ENCODE measurements at places on chromosomes 7 and 10.

DNA sequence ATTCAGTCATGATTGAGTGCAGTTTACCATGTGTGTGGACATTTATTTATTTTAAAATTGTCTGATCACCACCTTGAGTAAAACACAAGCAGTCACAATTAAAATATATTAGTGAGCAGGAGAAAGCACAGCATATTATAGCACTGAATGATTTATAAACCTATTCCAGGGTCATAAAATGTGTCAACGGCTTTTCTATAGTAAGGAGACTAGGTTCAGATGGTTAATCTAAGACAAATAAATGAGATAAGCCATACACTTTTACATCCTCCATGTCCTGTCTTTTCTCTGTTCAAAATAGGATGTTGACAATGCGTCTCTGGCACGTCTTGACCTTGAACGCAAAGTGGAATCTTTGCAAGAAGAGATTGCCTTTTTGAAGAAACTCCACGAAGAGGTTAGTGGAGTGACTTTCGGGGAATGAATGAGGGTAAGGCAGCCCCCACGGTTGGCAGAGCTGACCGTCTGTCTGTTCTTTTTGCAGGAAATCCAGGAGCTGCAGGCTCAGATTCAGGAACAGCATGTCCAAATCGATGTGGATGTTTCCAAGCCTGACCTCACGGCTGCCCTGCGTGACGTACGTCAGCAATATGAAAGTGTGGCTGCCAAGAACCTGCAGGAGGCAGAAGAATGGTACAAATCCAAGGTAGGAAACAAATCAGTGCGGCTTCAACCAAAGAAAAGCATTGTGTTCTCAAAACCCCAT, 5.4 kb downstream of the VIM start:
- no peak for DNase-seq

DNA sequence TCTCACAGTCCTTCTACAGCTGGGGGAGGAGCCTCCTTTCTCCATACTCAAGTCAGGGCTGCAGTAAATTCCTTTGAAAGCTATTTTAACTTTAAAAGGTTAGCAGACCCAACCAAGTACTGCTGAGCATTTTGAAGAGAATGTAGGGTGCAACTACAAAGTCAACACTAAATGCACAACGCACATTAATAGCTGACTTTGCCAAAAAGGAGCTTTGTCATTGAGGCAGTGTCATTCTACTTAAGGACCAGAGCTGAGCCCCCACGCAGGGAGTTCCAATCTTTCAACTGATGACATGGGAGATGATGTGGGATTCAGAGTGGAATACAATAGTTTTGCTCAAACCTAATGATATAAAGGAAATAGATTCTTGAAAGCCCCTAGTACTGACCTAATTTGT, 20.3 kb downstream of the TECTB start:
- no peak for DNase-seq

DNA sequence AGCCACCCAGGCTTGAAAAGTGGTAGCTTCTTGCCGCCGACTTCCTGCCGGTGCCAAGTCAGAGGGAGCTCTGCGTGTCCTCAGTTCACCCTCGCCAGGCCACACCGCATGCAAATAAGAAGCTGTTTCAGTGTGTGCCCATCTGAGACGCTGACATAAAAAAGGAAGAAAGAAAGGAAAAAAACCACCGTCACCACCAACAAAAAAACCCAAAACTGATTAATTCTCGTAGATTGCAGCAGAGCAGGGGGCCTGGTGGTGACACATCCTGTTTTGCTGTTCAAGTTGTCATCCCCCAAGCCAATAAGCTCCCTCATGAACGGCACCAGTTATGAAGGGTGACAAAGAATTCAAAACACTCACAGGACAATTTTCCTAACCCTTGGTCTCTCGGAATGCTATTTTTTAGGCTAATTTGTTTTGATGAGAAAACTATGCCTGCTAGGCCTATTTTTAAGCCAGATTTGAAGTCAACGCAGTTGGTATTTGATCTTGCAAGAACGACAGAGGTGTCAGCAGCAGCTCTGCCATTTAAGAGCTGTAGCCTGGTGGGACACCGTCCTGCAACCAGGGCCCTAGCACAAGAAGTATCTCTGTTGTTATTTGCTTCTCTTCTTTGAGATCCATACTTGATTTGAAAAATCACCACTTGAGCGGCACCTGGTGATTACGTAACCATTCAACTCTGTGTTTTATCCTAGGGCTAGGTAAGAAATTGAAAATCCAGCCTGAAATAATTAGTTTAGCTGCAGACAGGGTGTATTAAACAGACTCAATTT, 145.6 kb downstream of the PFKFB3 start:
- no peak for DNase-seq

DNA sequence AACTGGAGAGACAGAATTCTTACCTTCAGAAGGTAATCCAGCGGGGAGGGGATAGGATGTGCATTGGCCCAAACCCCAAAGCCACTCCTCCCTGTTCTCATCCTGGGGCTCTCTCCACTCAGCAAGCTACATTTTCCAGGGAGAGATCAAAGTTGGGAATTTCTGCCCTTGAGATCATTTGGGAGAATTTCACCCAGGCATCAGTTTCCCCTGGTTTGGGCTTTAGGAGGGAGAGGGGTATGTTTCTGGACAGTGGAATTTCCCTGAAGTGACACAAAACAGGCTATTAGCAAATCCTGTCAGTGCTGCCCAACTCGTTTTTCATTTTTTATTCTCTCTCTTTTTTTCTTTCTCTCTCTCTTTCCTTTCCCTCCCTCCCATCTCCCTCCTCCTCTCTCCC, 35.7 kb downstream of the CYP17A1 start:
- no peak for DNase-seq

GRCh38 chr7:136890399-136890798, 21.9 kb downstream of the CHRM2 start:
- DNase-seq = no peak

- no peak for DNase-seq
Measured at GRCh38 chr10:5440206-5440605, 27.8 kb downstream of the NET1 start.

DNA sequence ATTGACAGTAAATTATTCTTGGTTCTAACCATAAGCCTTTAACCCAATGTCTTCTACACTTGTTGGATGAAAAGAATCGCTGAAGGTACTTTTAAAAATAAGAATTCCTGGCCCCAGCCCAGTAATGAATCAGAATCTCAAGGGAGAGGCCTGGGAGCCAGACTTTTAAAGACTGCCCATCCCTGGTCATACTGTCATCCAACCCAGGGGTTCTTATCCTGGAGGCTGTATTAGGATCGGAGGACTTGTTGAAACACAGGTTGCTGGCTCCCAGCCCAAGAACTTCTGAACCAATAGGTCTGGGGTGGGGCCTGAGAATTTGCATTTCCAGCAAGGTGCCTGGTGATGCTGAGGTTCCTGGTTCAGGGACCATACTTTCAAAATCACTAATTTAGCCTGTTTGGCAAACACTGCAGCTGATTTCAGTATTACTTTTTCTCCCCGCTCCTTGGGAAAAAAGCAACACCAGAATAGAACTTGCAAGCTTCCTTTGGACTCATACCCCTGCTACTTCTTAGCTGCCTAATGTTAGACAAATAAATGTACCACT, 79.5 kb upstream of the FAM133B start:
- DNase-seq = no peak

GRCh38 chr10:29922892-29923291, 136.5 kb downstream of the JCAD start:
- no peak for DNase-seq

DNA sequence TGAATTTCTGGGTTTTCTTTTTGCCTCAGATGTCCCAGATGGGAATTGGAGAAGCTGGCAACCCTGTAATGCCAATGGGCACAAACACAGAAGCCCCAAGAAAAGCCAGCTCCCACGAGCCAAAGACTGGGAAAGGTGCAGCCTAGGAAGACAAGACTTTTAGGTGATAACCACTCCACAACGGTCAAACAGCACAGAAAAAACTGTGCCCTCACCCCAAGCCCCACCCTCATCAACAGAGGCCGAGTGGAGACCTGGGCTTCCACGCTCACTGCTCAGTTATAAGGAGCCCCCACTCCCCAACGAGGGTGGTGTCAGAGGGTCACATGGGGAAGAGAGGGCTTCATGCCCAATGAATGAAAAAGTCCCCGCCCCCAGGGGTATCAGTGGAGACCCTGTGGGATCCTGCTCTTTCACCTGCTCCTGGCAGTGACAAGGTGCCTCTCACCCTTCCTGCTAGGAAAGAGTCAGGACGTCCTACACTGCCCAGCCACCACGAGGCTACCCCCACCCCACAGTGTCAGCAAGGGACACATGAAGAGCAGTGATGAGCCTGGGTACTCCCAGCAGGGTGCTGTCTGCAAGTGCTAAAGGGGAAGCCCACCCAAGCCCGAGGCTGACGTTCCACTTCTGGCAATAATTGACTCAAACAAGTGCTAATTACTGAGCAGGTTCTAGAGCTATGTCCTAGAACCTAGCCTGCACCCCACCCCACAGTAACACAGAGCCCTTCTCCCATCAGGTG, 8.3 kb downstream of the TMEM273 start:
- no peak for DNase-seq

GRCh38 chr10:50325449-50326171, 74.3 kb upstream of the ASAH2 start:
- DNase-seq = peak; percentile 45

GRCh38 chr10:60433684-60434083, 44.0 kb upstream of the ANK3 start:
- DNase-seq = no peak

DNA sequence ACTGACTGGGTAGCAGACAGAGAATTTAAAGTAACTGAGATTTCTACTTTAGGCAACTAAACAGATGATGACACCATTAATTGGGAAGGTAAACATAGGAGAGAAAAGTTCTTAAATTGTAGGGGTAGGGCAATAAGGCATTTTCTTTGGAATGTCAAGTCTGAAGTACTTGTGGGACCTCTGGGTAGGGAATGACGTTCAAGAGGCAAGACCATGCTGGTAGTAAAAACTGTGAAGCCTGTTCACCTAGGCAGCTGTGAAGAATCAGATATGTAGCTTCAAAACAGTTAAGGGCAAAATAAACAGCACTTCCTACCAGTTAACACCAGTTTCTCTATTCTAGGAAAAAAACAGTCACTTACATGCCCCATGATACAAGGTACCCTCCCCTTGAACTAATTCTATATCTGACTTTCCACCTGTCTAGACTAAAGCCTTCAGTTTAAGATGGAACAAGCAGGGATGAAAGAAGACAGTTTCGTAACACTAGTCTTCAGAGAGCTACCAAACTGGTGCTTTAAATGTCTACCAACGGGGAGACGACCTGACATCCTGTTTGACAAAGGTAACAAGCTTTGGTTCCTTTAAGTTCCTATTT, 63.1 kb upstream of the KCNIP2 start:
- DNase-seq = no peak

- no peak for DNase-seq
Measured at GRCh38 chr10:109474261-109474660, 449.1 kb downstream of the XPNPEP1 start.

- no peak for DNase-seq
Measured at GRCh38 chr7:135789956-135790355, 41.3 kb upstream of the FAM180A start.

GRCh38 chr7:25726781-25727311, 425.2 kb upstream of the NFE2L3 start:
- DNase-seq = no peak

GRCh38 chr7:47380325-47381133, 201.4 kb downstream of the TNS3 start:
- DNase-seq = no peak

DNA sequence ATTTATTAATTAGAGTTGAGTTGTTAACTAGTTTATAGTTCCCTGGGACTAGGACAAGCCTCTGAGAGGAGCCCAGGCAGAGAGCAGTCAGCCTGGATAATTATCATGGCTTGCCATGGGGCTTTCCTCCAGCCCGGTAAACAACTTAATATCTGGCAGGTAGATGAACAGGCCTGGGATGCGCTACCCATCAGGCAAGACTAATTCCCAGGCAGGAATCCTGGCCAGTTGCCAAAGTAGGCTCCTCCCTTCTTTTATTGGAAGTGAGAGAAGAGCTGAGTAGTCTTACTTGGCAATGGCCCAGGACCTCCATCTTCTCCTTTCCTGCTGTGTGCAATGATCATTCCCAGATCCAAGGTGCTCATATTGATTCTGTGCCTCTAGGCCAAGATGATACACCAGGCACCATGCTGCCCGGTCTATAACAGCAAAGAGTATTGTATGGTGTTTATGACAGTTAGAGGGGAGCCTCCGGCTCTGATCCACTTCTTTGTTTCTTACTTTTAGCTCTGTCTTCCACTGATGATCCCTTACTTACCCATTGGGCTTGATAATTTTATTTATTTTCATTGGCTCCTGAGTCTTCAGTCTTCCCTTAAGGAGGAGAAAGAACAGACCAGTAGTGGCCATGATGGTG, 408.7 kb downstream of the REEP3 start:
- peak; percentile 92 for DNase-seq

DNA sequence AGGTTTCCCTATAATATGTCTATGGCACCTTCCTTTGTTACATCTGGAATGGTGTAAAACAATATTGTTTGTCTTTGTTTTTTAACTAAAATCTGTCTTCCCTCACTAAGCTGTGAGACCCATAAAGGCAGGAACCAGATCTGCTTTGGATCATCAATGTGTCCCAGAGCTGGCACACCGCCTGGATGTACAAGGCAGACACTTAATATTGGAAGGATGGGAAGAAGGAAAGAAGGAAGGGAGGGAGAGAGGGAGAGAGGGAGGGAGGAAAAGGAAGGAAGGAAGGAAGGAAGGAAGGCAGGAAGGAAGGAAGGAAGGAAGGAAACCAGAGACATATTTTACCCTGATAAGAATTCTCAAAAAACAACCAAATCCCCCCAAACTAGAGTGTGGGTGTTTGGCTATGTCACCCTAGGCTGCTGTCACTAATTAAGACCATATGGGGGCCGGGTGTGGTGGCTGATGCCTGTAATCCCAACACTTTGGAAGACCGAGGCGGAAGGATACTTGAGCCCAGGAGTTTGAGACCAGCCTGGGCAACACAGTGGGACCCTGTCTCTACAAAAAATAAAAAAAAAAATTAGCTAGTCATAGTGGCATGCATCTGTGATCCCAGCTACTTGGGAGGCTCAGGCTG, 59.6 kb downstream of the SH3PXD2A start:
- no peak for DNase-seq

- peak; percentile 65 for DNase-seq
Measured at GRCh38 chr10:88190123-88190522, 326.7 kb downstream of the PTEN start.

- no peak for DNase-seq
Measured at GRCh38 chr10:110857265-110858171, 14.2 kb upstream of the PDCD4 start.

- no peak for DNase-seq
Measured at GRCh38 chr7:83970081-83970480, 224.5 kb downstream of the SEMA3A start.

DNA sequence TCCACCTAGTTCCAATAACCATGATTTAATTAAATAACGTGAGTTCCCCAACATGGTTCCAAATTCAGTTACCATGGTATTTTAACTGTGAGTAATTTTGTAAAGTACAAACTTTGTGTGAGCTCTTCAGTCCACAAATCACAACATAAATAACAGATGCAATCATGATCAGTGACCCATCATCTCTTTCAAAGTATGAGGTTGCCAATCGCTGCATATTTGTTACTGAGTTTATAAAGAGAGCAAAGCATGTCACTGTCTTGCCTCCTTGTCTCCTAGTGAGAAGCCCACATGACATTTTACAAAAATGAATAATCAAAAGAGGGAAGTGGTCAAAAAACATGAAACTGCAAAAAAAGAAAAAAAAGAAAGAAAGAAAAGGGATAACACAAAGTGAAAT, 69.1 kb upstream of the PDSS1 start:
- DNase-seq = no peak
